Stimulated activated CD4-positive, alpha-beta T cell treated with anti-CD3 and anti-CD28 coated beads, Interleukin-4, amount 100 ng/mL, for 24 hours (primary cell): ENCODE measurements at places on chromosomes 5 and 9.

DNA sequence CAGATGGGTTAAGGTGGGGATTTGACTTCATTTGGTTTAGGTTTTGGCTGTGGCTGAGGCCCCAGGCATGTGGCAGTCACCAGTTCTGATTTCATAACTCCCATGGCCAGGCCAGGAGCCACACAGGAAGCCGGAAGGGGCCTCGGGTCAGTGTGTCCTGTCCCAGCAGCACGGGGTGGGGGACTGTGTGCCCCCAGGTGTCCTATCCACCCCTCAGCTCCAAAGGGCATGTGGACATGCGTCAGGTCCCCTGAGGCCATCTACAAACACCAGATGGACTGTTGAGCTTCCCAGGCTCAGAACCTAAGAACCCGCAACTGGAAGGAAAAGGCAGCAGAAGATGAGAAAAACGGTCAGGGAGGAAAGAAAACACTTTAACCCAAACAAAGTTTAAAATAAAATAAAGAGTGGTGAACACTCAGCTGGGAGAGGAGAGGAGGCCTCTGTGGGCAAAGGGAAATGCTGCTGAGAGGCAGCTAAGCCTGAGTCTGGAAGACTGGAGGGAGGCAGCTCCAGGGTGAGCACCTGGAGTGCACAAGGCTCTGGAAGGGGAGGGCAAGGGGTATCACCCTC, 260.8 kb downstream of the AUH start:
- DNase-seq, result no peak

DNA sequence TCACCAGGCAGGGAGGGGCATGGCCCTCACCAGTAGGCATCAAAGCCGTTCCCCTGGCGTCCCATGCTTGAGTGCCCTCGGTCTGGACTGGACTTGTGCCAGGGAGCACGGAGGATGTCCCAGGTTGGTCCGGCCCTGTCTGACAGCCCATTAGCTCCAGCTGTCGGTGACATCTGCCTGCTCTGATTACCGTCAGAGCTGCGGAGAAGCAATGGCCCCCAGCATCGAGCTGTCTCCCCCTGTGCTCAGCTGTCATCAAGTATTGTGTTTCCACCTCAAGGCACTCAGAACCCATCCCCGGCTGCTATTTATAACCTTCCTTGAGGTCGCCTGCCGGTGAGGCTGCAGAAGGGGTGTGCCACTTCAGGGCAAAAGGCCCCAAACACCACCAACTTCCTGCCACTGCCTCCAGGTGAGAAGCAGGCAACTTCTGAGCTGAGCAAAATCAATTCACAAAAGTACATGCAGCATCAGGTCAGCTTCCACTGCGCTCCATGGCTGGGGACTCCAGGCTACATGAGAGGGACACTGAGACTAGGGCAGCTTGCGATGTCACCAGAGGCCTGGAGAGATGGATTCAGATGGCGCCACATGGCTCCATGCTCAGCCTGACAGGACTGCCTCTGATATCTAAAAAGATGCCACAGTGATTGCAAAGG, 142.7 kb downstream of the C5orf15 start:
- no peak for DNase-seq

GRCh38 chr9:7507566-7508270, 291.9 kb downstream of the DMAC1 start:
- DNase-seq, result no peak

GRCh38 chr5:143065996-143066522, 295.9 kb downstream of the ARHGAP26 start:
- no peak for DNase-seq

GRCh38 chr5:131022811-131023497, 142.1 kb downstream of the HINT1 start:
- DNase-seq, result no peak

DNA sequence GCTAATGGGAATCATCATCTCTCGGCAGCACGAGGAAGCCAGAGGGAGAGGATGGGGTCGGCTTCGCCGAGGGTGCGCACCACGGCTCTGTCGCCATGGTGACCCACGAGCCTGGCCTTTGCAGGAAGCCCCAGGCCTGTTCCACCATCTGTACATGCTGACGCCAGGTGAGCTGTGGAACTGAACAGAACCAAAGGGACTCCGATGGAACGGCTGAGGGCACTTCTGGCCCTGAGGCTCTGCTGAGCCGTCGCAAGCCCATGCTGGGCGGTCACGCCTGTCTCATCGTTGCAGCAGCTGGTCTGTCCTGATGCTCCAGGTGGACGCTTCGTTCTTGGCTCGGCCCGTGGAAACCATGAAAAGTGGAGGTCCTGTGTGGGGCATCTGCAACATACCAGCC, 34.6 kb upstream of the UBAC1 start:
- no peak for DNase-seq

DNA sequence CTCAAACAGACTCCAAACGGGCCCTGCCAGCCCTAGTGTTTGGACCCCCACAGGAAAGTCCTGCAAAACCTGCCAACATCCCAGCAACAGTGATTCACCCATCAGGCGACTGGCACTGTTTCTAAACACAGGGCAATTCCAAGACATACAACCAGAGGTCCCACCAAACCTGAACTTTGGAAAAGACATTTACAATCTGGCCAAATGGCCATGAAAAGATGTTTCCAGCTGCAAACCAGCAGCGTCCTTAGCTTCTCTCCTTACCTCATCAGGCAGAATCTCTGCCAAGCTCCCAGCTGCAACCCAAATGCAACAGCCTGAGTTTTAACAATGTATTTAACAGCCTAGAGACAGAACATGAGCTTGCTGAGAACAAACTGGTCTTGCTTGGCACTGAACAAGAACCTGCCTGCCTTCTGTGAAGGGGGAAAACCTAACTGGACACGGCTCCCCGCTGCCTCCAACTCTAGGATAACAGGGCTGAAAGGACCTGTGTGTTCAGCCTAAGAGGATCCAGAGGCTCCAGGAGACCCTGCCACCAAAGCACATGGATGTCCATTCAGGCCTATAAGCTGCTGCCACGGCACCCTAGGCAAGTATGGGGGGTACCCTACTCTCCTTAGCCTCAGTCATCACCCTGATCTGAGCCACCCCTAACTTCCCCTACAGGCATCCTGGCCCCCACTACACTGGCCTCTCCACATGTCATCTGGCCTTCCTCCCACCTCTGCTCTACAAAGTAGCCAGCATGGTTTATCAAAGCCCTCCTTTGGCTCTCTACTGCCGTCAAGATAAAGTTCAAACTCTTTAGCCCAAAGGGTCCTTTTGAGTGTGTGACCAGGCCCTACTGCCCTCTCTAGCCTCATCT, 5.6 kb downstream of the P4HA2 start:
- no peak for DNase-seq

- no peak for DNase-seq
Measured at GRCh38 chr9:124735121-124735520, 36.0 kb downstream of the NR6A1 start.

GRCh38 chr5:96778409-96778808, 29.3 kb downstream of the ERAP1 start:
- no peak for DNase-seq

DNA sequence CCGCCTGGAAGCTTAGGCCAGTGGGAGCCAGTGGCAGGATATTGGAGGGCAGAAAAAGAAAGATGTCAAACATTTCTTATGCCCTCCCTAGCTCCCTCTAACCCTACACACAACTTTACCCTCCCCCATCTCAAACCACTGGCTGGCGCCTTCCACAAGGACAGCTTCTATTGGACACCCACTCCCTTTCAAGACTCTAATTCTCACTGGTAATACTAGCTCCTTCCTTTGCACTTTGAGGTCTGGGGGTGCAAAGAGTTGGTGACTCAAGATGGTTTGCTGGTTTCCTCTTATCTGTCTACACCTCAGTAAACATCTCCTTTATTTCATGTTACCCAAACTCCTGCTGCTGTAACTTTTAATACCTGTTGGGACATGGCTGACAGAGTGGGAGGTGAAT, 11.6 kb upstream of the ITGA1 start:
- peak; percentile 20 for DNase-seq

DNA sequence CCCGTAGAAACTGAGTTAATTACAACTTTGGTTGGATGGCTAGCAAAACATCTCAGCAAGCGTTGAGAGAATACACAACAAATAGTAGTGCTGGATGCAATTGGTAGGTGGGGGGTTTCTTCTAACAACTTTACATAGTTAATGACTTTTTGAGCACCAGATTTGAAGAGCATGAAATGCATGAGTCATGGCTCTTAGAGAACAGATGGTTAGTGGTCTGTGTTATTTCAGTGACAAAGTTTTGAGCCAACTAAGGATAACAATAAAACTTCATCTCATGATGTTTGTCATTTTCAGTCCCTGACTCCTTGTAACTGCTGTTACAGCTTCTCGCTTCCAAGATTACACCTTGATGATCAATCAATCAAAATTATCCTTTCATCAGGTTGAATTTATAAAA, 399.0 kb upstream of the BRINP1 start:
- no peak for DNase-seq

DNA sequence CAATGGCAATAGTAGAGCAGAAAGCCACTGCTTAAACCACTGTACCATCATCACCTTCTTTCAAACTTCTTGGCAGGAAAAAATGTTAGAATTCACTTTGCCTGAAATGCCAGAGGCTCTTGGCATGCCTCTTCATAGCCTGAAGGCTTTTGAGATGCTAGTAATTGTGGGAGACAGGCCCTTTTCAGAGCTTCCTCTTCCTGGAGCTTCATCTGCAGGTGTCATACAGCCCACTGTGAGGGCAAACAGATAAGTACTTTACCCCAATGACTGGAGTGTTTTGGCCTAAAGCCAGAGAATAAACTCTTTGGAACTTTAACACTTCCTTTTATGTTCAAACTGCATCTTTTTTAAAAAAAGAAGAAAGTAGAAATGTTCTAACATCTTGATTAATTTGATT, 81.3 kb upstream of the TMEM171 start:
- DNase-seq, result no peak

- DNase-seq, result no peak
Measured at GRCh38 chr5:119336845-119337580, 18.8 kb upstream of the TNFAIP8 start.

DNA sequence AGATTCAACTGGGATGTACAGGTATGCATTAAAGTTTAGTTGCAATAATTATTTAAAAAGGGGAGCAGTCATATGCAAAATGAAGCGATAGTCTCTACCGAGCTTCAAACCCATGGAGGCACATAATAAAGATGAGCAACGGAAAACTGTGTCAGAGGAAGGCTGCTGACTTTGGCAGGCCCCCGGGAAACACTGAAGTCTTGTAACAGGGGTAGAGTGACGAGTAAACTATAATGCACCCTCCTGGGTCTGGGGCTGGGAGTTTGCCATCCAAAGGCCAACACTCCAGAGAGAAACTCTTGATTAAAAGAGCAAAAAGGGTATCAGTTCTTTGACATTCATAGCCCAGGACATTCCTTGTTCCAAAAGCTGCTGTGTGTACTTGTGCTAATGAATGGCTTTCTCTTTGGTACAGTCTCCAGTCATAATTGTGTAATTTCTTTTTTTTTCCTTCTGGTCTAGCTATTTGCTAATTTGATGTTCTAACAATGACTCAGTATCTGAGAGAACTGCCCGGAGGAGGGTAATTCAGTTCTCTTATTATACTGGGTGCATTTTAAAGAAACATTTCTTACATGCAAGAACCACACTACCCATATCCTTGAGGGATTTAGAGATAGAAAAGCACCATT, 59.2 kb downstream of the TNC start:
- no peak for DNase-seq
